Cardiac atrium fibroblast (primary cell): ENCODE measurements at places on chromosomes 7 and 10. TPM values are rescaled to one million over a fixed set of nuclear protein-coding genes. Genes with fewer than 3 reads are reported as not detected.

The CDC14C gene
- total RNA-seq: not detected in 2 replicates

The TIAL1 gene
- 29.3 and 42.4 TPM in 2 replicates for total RNA-seq

The NMT2 gene
- 28.2 and 29.6 TPM in 2 replicates for total RNA-seq

The CPA1 gene
- total RNA-seq: 0.54 TPM in 1 of 2 replicates, not detected in the other

The CTAGE4 gene
- under 0.01 and 0.65 TPM in 2 replicates for total RNA-seq

The ADCY1 gene
- total RNA-seq: 0.36 and 0.49 TPM in 2 replicates

The CALCR gene
- not detected in 2 replicates for total RNA-seq

The FRAT1 gene
- total RNA-seq: 0.72 and 3.1 TPM in 2 replicates

The SP8 gene
- total RNA-seq: not detected in 2 replicates

The MNX1 gene
- not detected in 2 replicates for total RNA-seq

The MGMT gene
- total RNA-seq: 45.4 and 53.3 TPM in 2 replicates
